ENCODE measurements at places on chromosomes 1 and 21.
A peak's percentile ranks its signal among the peaks of the same experiment; 100 is the strongest.

DNA sequence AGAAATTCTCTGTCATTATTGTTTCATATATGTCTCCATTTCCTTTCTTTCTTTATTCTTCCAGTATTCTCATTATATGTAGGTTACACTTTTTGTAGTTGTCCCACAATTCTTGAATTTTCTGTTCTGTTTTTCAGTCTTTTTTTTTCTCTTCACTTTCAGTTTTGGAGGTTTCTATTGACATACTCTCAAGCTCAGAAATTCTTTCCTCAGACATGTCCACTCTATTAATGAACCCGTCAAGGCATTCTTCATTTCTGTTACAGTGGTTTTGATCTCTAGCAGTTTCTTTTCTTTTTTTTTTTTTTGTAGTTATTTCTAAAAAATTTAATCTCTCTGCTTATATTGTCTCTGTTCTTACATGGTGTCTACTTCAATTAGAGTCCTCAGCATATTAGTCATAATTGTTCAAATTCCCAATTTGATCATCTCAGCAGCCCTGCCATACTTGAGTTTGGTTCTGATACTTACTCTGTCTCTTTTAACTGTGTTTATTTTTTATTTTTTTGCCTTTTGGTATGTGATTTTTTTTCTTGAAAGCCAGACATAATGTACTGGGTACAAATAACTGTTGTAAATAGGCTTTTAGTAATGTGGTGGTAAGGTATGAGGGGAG lies 49.5 kb upstream of the KCNK2 start:
- DNase-seq: no peak

GRCh38 chr1:206508956-206509355 lies 1.6 kb downstream of the RASSF5 start:
- DNase-seq: peak; percentile 50

DNA sequence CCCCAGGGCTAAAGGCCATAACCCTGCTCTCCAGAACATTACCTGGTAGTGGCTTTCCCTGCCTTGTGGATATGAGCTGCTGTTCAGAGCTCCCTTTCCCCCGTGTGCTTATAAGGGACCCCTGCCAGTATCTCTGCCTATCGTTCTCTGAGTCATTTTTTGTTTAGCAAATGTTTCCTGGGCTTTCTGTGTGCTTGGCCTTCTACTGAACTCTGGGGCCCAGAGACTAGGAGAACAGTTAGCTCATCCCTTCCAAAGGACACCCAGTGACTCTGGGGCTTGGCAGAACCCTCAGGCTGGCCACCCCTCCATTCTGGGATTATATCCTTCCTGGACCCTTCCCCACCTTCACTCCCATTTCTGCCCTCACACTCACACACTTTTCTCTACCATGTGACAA lies 80.8 kb upstream of the POU3F1 start:
- DNase-seq: no peak

GRCh38 chr1:97082160-97082848 lies 360.7 kb downstream of the PTBP2 start:
- DNase-seq: no peak

GRCh38 chr1:110787328-110788071 lies 85.4 kb upstream of the CD53 start:
- DNase-seq: no peak

- DNase-seq: no peak
Observed at GRCh38 chr21:10430005-10430404, 91.4 kb upstream of the TPTE start.

DNA sequence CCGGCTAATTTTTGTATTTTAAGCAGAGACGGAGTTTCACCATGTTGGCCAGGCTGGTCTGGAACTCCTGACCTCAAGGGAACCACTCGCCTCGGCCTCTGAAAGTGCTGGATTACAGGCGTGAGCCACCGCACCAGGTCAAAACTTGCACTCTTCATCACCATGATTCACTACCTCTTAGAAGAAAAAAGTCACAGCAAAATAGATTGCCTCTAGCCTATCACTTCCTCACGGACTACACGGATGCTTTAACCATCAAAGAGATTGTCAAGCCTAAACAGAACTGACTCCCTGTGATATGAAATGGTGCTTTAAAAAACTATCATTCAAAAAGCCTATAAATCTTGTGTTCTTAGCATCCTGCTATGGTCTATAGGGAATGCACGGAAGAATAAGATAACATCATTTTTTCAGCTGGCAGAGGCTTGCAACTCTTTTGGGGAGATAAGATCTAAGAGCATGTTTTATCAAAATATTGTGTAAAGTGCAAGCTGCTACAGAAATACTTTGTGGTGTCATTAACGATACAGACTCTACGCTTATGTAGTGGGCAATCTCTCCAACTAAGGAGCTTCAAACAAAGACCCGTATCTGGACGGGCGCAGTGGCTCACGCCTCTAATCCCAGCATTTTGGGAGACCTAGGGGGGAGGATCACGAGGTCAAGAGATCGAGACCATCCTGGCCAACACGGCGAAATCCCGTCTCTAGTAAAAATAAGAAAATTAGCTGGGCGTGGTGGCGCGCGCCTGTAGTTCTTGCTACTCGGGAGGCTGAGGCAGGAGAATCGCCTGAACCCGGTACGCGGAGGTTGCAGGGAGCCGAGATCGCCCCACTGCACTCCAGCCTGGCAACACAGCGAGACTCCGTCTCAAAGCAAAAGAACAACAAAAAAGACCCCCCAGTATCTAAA lies 966 bp downstream of the TFB2M start:
- no peak for DNase-seq

GRCh38 chr1:84350550-84350949 lies 47.7 kb upstream of the DNASE2B start:
- no peak for DNase-seq

- DNase-seq: no peak
Observed at GRCh38 chr1:229121845-229122436, 149.0 kb upstream of the RAB4A start.

- no peak for DNase-seq
Observed at GRCh38 chr1:18079941-18080735, 27.5 kb upstream of the IGSF21 start.

DNA sequence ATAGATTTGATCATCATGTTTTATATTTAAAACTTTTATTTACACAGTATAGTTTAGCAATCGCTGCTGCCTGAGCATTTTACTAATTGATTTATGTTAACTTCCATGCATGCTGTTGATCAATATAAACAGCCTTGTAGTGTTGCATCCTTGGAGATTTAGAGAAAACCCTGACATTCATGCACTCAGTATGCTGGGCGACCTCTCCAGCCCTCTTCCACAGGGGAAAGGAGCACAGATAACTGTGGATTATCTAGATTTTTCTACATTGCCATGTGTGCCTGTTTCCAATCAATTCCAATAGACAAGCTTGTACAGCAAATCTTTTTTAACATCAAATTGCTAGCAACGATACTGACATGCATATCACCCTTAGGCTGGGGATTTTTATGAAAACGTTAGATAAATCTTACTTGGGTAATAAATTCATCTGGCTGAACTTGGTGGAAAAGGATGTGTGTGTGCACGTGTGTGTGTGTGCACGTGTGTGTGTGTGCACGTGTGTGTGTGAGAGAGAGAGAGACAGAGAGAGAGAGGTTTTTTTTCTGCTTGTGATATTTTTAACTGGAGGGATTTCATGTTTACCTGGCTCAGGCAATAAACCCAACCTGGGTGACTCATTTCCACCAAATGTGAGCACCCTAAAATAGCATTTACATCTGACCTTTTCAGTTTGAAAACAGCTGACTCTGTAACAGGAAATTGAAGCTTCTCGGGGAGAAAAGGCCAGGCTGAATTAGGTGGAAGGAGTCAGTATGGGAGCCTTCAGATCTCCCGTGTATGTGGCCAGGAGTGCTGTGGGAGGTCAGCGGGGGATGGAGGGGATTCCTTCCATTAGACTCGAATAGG lies 339.8 kb downstream of the PRDM2 start:
- no peak for DNase-seq

DNA sequence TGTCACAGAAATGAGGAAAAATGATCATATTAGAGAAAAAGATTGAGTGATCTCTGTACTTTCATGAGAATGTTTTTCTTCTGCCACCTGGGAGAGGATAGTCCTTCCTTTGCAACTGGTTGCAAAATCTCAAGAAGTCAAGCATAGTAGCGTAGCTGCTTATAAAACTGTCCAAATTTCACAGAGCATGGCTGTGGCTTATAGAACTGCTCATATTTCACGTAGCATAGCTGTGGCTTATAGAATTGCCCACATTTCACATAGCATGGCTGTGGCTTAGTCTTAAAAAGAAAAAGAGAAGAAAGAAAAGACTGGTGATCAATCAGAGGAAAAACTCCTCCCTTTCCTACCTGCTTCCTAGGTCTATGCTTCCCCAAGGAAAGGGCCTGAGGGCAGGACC lies 329.5 kb downstream of the SIPA1L2 start:
- DNase-seq: peak; percentile 11

GRCh38 chr1:59115865-59116264 lies 181.0 kb upstream of the FGGY start:
- DNase-seq: no peak

GRCh38 chr1:175553280-175553679 lies 190.1 kb downstream of the TNR start:
- DNase-seq: no peak

GRCh38 chr1:6170742-6171201 lies 9.3 kb downstream of the CHD5 start:
- no peak for DNase-seq

GRCh38 chr1:30934613-30935012 lies 26.1 kb upstream of the SDC3 start:
- no peak for DNase-seq

- no peak for DNase-seq
Observed at GRCh38 chr1:37410815-37411214, 63.6 kb upstream of the ZC3H12A start.

GRCh38 chr1:43622901-43623780 lies 26.8 kb upstream of the KDM4A start:
- no peak for DNase-seq

GRCh38 chr1:17438318-17439249 lies 893 bp downstream of the RCC2 start:
- DNase-seq: no peak

GRCh38 chr1:17381161-17381560 lies 9.2 kb downstream of the PADI6 start:
- no peak for DNase-seq

- DNase-seq: no peak
Observed at GRCh38 chr1:53957194-53957818, 11.2 kb downstream of the LRRC42 start.

- no peak for DNase-seq
Observed at GRCh38 chr1:109769330-109770078, 5.8 kb upstream of the EPS8L3 start.

GRCh38 chr1:193412748-193413147 lies 226.3 kb upstream of the B3GALT2 start:
- DNase-seq: no peak
